ENCODE measurements at places on chromosomes 3 and 15.
A peak's percentile ranks its signal among the peaks of the same experiment; 100 is the strongest.

GRCh38 chr3:38968403-38968802 lies 83.3 kb downstream of the SCN11A start:
- no peak for DNase-seq

DNA sequence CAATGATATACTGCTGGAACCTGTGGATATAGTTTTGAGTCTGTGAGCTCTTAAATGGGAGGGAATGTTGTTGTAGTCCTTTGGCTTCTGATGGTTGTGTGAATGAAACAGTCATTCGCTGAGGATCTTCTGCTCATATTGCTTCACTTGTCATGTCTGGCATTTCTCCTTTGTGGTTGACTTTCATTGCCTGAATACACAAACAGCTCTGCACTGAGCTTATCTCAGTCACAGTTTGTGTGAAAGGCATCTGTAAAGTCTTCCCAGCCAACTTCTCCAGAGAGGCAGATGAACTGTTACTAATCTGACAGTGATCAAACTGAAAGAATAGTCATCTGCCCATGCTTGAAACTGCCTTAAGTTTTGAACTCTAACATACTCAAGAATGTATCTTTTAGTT lies 59.8 kb downstream of the TMED3 start:
- DNase-seq: no peak

GRCh38 chr3:20064796-20065564 lies 24.7 kb downstream of the KAT2B start:
- DNase-seq: no peak

DNA sequence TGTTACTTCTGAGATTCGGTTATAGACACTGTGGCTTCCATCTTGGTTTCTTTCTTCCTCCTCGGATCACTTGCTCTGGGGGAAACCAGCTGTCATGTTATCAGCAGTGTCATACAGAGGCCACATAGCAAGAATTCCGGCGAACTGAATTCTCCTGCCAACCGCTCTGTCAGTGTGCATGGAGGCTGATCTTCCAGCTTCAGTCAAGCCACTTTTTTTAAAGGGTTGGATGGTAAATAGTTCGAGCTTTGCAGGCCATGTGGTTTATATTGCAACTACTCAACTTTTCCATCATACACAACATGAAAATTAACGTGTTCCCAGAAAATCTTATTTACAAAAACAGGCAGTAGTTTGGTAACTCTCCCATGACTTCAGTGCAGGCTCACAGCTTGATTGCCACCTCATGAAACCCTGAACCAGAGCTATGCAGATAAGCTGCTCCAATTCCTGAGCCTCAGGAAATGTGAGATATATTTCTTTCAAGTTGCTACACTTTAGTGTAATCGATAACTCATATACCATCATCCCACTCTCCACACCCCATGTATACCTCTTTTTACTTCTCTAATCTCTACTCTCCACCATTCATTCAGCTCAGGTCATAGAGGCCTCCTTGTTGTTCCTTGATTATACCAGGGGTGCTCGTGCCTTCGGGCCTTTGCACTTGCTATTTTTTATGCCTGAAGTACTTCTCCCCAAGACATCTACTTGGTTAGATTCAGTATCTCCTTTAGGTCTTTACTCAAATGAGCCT lies 7.2 kb downstream of the RPL22L1 start:
- no peak for DNase-seq

DNA sequence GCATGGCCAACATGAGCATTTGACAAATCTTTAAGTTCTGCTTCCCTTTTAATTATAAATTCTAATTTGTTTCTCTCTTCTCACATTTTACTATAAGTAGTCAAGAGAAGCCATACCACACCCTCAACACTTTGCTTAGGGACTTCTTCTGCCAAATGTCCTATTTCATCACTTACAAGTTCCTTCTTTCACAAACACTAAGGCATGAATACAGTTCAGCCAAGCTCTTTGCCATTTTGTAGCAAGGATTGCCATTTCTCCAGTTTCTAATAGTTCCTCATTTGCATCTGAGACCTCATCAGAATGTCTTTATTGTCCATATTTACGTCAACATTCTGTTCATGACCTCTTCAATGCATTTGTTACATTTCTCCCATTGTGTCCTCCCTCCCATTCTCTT lies 29.4 kb downstream of the SLC22A14 start:
- DNase-seq: no peak

GRCh38 chr3:161770484-161771386 lies 274.1 kb downstream of the OTOL1 start:
- no peak for DNase-seq

GRCh38 chr3:28316226-28316625 lies 32.3 kb upstream of the ZCWPW2 start:
- no peak for DNase-seq

- no peak for DNase-seq
Measured at GRCh38 chr3:72149645-72150300, 364.8 kb upstream of the PROK2 start.

GRCh38 chr3:71305231-71306206 lies 278.0 kb downstream of the FOXP1 start:
- no peak for DNase-seq

GRCh38 chr15:48866141-48866563 lies 11.8 kb upstream of the EID1 start:
- no peak for DNase-seq

- DNase-seq: no peak
Measured at GRCh38 chr3:158711886-158712285, 20.4 kb downstream of the RARRES1 start.

DNA sequence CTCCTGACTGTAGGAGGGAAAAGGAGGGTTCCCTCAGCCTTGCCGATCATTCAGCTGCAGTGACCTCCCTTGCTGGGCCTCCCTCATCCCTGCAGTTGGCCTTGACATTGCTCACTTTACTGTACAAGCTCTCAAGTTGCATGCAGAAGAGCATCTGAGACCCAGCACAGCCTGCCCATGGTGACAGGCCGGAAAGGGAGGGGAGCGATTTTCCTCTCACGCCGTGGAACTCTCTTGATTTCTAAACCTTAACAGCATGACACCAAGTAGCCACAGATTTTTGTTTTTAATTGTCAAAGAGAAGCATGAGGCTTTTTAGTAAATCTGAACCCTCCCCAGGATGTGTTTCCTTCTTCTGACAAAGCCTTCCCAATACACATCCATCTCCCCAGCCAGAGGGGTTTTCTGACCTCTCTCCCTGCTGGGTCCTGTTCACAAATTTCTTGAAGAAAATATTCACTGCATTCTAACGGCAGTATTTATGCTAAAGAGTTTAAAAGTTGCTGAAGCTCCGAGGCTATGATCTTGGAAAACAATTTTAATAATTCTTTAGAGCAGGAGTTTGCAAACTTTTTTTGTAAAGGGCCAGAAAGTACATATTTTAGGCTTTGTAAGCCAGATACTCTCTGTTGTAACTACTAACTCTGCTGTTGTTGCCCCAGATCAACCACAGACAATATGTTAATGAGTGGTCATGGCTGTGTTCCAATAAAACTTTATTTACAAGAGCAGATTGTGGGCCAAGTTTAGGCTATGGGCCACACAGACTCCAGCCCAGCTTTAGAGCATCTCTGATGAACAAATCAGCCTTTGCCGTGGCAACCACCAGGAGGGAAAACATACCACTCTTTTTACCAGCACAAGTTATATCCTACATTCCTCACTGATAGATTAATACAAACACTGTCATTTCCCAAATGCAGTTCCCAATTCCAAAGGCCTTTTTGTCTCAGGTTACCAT lies 34.8 kb downstream of the LMCD1 start:
- no peak for DNase-seq

- no peak for DNase-seq
Measured at GRCh38 chr3:105691053-105691452, 177.8 kb downstream of the CBLB start.

- no peak for DNase-seq
Measured at GRCh38 chr3:4765212-4765611, 214.0 kb upstream of the BHLHE40 start.

- no peak for DNase-seq
Measured at GRCh38 chr3:185693985-185694653, 108.0 kb downstream of the SENP2 start.

DNA sequence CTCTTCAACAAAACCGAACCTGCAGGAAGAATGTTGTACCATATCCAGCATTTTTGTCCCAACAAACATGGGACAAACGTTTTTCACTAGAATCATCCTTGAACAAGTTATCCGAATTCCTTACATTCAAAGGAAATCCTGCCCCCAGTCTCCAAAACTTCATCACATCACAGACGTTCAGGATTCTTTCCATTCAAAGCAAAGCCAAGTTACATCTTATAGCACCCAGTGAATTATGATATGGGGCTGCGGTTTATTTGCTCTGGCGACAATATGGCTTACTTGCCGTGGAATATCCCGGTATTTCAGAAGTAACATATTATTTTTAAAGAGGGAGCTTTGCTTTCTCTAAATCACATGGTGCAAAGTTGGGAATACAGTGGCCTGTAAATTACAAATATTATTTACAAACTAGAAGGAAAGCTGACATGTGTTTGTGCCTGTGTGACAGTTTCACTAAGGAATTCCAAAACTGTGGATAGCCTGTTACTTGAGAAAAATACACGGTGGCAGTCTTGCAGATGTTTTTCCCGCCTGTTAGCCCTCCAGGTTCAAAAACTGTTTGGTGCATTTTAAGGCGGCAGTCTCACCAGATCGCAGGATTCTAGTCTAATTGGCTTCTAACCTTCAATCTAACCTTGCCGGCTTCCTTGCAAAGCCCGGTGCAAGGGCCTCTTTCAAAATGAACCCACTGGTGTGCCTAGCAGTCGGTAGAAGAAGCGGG lies 736 bp upstream of the MBNL1 start:
- DNase-seq: peak; percentile 43

DNA sequence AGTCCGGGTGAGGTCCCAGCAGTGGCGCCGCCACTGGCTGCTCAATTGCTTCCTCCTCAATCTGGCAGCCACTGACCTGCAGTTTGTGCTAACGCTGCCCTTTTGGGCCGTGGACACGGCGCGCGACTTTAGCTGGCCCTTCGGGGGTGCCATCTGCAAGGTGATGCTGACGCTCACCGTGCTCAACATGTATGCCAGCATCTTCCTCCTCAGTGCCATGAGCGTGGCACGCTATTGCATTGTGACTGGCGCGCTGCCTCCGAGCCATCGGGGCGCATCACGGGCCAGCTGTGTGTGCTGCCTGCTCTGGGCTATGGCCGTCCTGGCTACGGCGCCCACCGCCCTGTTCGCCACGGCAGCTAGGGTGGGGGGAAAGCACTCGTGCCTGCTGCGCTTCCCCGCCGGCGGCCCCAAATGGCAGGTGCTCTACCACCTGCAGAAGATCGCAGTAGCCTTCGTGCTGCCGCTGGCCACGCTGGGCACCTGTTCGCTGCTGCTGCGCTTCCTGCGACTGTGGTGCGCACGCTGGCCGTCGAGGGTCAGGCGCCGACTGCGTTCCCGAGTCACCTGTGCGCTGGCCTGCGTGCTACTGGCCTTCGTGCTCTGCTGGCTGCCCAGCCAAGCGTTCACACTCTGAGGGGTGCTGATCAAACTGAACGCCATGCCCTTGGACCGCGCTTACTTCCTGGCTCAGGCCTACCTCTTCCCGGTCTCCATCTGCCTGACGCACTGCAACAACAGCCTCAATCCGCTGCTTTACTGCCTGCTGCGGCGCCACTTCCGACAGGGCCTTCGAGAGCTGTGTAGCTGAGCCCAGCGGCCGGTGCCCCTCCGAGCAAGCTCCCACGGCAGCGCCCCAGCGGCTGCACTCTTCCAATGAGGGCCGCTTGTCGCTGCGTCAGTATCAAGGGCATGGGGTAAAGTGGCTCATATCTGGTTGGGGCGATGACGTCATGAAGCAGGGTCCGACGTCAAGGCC lies 20.3 kb upstream of the ADAMTS7 start:
- DNase-seq: no peak

- no peak for DNase-seq
Measured at GRCh38 chr3:29649815-29650547, 369.1 kb downstream of the RBMS3 start.

GRCh38 chr3:129560911-129561594 lies 18.1 kb downstream of the H1-8 start:
- no peak for DNase-seq

DNA sequence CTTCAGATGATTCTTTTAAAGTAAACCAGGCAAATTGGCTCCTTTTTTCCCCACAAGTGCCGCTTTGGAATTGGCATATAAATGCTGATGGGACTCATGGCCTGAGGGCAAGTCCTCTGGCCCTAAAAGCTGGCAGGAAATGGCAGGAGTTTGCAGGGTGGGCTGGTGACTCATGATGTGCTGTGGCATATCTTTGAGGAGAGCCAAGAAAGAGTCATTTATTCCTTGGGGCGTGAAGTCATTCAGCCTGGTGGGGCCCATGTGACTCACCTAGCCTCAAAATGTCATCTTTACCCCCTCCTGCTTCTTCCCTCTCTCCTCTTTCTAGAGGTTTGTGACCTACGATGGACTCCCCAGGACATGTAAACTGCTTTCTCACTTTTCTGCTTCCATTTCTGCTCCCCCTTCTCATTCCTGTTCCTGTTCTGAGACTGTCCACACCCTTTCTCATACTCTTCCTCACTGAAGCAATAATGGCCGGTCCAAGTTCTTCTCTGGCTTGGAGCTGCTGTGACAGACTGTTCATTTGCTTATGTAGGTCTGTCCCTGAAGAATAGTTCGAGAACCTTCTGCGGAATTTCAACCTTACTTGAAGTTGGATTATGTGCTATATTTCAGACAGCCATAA lies 326.1 kb downstream of the SATB1 start:
- DNase-seq: peak; percentile 42

- no peak for DNase-seq
Measured at GRCh38 chr15:36577082-36577481, 2.3 kb upstream of the CDIN1 start.

GRCh38 chr3:147904421-147904820 lies 495.3 kb downstream of the ZIC1 start:
- no peak for DNase-seq

DNA sequence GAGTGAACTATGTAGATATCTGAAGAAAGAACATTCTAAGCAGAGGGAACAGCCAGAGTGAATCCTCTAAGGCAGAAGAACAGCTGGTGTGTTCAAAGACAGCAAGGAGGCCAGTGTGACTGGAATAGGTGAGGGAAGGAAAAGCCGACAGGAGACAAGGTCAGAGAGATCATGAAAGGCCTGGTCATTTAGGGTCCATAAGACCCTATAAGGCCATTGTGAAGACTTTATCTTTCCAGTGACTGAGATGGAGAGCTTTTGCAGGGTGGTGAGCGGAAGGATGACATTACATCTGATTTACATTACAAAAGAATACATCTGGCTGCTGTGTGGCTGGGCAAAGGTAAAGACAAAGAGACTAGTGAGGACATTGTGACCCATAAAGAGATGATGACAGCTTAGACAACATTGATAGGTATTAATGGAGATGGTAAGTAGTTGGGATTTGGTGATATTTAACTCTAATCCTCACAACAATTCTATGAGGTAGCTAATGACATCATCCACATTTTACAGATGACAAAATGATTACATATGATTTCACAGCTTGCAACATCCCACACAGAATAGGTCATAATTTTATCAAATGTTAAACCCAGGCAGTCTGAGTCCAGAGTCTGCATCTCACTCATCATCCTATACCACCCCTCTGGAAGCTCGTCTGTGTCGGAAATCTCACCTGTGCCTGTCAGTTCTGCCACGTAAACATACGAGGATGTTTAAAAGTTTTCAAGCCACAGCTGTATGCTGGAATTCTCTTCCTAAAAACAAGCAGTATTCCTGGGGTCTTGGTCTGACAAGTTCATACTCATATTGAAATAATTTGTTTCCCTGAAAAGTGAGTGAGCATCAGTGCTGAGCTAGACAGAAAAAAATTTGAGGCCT lies 70.2 kb upstream of the PIK3R4 start:
- DNase-seq: no peak
